ENCODE measurements at places on chromosomes 5 and 9. TPM values are rescaled to one million over a fixed set of nuclear protein-coding genes. Genes with fewer than 3 reads are reported as not detected.

The EPB41L4A gene
- 42.3 TPM for total RNA-seq

The PCDHB10 gene
- 11.7 TPM for total RNA-seq

The RNF224 gene
- 0.16 TPM for total RNA-seq

The TSSK1B gene
- total RNA-seq = 0.78 TPM

The PDCD1LG2 gene
- not detected for total RNA-seq

The MELK gene
- total RNA-seq = 14.8 TPM

The EDIL3 gene
- total RNA-seq = 51.3 TPM

The STK32A gene
- 3.3 TPM for total RNA-seq

The FAM78A gene
- total RNA-seq = 0.64 TPM

The CNTFR gene
- total RNA-seq = 28.9 TPM

The C9 gene
- not detected for total RNA-seq

The DOK3 gene
- 5.8 TPM for total RNA-seq

The WNT8A gene
- total RNA-seq = not detected

The CD14 gene
- total RNA-seq = 0.35 TPM

The SREK1IP1 gene
- total RNA-seq = 23.4 TPM

The PTGS1 gene
- total RNA-seq = 8.2 TPM

The CENPK gene
- 23.3 TPM for total RNA-seq

The HSPB3 gene
- not detected for total RNA-seq

The GTF2H2C gene
- total RNA-seq = 46.2 TPM

The DPM2 gene
- 36.9 TPM for total RNA-seq

The LHX3 gene
- total RNA-seq = not detected

The SLIT3 gene
- 65.1 TPM for total RNA-seq

The SLC45A2 gene
- total RNA-seq = 0.45 TPM

The LCN15 gene
- 1.9 TPM for total RNA-seq

The FOXD1 gene
- total RNA-seq = 0.09 TPM

The HAND1 gene
- total RNA-seq = 16.9 TPM

The P4HA2 gene
- 66.9 TPM for total RNA-seq

The OLFML2A gene
- total RNA-seq = 37.4 TPM

The PRKAA1 gene
- total RNA-seq = 56.3 TPM

The PCDHAC2 gene
- total RNA-seq = 12.1 TPM

The NXNL2 gene
- total RNA-seq = 2.2 TPM

The KLF9 gene
- total RNA-seq = 3.6 TPM

The GLDC gene
- total RNA-seq = 2.0 TPM

The MTAP gene
- 90.0 TPM for total RNA-seq

The PTPRD gene
- 109 TPM for total RNA-seq

The ANXA1 gene
- 166 TPM for total RNA-seq

The COX7C gene
- 480 TPM for total RNA-seq

The KCNN2 gene
- total RNA-seq = 19.6 TPM

The TGFBI gene
- 345 TPM for total RNA-seq

The IL4 gene
- total RNA-seq = not detected

The OR1Q1 gene
- total RNA-seq = not detected

The CDC25C gene
- 6.8 TPM for total RNA-seq

The LRRC70 gene
- 1.7 TPM for total RNA-seq

The PCDHGA8 gene
- total RNA-seq = 2.7 TPM

The NR4A3 gene
- 15.4 TPM for total RNA-seq

The ZNF454 gene
- 1.2 TPM for total RNA-seq

The IFNK gene
- not detected for total RNA-seq

The LHFPL2 gene
- 42.1 TPM for total RNA-seq

The C5orf58 gene
- total RNA-seq = not detected

The NCS1 gene
- 44.8 TPM for total RNA-seq

The DIRAS2 gene
- total RNA-seq = 0.14 TPM

The OTP gene
- total RNA-seq = not detected

The RGS7BP gene
- total RNA-seq = 1.0 TPM

The CSF1R gene
- total RNA-seq = 0.27 TPM

The SLC6A18 gene
- not detected for total RNA-seq

The QRFP gene
- not detected for total RNA-seq

Data from mesothelial cell of epicardium (in vitro differentiated cells).